Cerebellar cortex (tissue), 1 donor: ENCODE measurements at places on chromosomes 4 and X.

DNA sequence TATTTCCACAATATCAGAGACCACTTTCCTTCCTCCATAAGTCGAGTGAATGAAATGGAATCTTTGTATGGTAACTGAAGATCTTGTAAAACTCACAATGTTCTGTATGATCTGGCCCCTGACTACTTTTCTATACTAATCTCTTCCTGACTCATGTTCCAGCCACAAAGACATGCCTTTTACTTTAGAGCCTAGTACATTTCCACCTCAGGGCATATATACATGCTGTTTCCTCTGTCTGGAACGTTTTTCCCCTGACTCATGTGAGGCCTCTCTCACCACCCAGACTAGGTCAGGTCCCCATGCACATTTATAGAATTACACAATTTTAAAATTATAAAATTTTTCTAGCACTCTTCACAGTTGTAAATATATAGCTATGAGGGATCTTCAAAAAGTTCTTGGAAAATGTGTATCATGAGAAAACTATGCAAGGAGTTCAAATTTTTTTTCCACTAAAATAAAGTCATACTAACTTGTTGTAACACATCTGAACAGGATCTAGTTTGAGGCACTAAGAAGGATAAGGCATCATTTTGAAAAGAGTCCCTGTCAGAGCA is 208.8 kb downstream of the SH2D1A start:
- no peak for DNase-seq

DNA sequence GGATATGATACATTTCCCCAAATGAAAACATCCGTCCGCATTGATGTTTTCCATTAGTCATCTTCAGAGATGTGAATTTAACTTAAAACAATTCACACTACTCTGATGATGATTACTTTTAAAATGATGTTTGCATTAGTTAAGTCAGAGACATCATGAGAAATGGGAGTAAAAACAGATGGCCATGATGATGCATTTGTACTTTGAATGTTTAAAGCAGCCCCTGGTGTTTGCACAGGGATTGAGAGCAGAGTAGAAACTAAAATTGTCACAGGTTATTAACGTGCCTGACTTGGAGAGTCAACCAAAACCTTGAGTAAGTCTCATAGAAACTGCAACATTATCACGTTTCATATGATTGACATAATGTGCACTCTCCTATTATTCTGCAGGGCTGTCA is 117.2 kb downstream of the CFAP299 start:
- DNase-seq: no peak

DNA sequence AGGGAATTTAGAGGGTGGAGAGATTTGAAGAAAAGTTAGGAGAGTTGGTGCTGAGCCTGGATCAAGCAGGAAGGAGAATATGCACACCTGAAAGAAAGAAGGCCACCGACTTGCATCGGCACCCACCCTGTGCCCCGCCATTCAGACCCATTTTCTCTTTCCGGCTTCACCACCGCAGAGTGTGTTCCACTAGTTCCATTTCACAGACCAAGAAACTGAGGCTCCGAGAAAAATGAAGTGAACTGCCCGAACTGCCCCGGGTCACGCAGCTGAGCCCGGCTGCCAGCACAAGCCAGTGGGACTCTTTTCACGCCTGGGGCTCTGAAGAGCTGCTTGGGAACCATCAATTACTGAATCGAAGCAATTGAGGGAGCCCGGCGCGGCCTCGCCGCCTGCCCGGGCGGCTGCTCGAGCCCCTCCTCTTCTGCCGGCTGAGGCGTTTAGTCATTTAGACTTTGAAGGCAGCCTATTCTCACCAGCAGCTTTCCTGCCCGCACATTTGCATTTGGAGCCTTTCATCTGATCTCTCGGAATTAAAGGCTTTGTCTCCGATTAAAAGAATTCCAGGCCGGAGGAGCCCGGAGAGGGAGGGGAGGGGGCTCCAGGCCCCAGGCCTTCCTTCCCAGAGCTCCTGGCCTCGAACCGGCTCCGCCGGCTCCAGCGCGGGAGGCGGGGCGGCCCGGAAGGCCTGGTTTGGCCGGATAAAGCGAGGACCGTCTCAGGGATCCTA is 140.2 kb upstream of the PJA1 start:
- no peak for DNase-seq

GRCh38 chr4:103046416-103047290 is 27.1 kb upstream of the SLC9B1 start:
- peak; percentile 63 for DNase-seq

- DNase-seq: no peak
These were observed 119.1 kb upstream of the PRDX4 start for GRCh38 chrX:23548164-23548563.

DNA sequence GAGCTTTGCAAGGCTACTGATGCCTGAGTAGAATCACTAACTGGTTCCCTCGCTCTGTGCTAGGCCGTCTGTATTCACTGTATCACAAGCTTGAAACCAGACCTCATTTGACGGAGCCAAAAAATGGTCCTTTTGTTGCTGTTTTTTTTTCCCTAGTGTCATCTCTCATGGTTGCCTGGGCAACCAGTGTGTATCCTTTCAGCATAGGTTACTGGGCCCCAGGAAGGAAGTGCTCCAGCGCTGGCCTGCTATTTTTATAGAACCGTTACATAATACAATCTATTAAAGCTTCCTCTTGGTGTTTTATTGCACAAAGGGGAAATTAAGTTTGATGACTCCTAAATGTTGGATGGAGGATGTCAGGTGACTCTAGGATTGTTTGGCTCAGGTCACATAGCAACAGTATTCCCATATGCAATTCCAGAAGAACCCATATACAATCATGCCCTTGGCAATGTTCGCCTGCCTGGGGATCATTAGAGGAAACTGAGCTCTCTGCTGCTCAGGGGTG is 220.4 kb downstream of the SPRY1 start:
- peak; percentile 84 for DNase-seq
